ENCODE measurements at places on chromosomes 1 and 21. TPM values are rescaled to one million over a fixed set of nuclear protein-coding genes. Genes with fewer than 3 reads are reported as not detected.

CNR2 gene
- not detected for total RNA-seq

GPR161 gene
- 11.3 TPM for total RNA-seq

RIMS3 gene
- total RNA-seq: 0.32 TPM

NDUFS5 gene
- 325 TPM for total RNA-seq

LYPD8 gene
- under 0.01 TPM for total RNA-seq

MYOCOS gene
- total RNA-seq: under 0.01 TPM

LRRIQ3 gene
- total RNA-seq: 0.32 TPM

LRRC53 gene
- not detected for total RNA-seq

GRCh38 chr1:29824025-29824424, 587.7 kb downstream of the PTPRU start:
- no peak for DNase-seq

DNA sequence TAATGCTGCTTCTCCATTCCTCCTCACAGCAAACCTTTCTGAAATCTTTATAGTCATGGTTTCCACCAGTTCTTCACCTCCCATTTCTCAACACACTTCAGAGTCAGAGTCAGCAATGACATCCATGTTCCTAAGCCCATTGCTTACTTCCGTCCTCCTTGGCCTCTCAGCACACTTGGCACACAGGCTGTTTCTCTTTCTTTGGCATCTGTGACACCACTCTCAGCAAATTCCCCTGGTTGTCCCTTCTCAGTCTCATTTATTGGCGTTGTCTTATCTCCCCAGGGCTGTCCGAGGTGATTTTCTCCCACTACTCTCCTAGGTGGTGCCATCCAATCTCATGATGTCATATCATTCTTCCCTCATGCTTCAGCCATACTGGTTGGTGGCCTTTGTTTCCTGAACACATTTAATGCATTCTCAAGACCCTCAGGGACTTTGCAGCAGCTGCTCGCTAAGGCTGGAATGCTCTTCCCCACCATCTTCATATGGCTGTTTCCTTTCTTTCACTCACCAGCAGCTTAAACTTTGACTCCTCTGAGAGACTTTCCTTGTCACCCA, 3.3 kb upstream of the LGALS8 start:
- DNase-seq: no peak

DNA sequence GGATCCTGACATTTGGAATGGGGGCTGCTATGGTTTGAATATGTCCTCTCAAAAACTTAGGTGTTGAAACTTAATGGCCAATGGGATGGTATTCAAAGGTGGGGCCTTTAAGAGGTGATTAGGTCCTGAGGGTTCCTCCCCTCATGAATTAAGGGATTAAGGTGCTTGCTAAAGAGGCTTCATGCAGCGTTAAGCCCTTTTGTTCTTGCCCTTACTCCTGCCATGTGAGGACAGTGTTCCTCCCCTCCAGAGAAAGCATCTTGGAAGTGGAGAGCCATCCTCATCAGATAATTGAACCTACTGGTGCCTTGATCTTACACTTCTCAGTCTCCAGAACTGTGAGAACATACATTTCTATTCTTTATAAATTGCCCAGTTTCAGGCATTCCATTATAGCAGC, 146.6 kb downstream of the KCNJ6 start:
- no peak for DNase-seq

GRCh38 chr1:167207940-167208623, 12.6 kb upstream of the POU2F1 start:
- no peak for DNase-seq

GRCh38 chr1:180119837-180120236, 34.8 kb upstream of the QSOX1 start:
- no peak for DNase-seq

GRCh38 chr1:229073251-229073650, 197.7 kb upstream of the RAB4A start:
- DNase-seq: no peak

DNA sequence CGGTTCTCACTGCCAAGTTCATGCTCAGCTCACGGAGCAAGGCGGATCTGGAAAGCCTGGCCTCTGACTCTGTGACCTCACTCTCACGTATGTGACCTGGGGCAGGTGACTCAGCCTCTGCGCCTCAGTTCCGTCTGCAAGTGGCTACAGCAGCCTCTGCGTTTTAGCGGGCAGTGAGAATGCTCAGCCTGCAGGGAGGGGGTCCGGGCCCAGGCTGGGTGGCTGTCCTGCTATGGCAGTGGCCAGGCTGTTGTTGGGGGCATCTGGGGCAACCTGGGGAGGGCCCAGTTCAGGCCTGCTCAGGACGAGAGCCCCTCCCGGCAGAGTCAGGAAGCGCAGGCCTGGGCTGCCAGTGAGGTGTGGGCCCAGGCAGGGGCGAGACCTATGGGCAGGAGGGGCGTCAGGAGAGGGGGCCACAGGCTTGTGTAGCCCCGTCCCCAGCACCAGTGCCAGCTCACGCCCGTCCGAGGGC, 27.9 kb downstream of the ARHGEF16 start:
- DNase-seq: no peak

DNA sequence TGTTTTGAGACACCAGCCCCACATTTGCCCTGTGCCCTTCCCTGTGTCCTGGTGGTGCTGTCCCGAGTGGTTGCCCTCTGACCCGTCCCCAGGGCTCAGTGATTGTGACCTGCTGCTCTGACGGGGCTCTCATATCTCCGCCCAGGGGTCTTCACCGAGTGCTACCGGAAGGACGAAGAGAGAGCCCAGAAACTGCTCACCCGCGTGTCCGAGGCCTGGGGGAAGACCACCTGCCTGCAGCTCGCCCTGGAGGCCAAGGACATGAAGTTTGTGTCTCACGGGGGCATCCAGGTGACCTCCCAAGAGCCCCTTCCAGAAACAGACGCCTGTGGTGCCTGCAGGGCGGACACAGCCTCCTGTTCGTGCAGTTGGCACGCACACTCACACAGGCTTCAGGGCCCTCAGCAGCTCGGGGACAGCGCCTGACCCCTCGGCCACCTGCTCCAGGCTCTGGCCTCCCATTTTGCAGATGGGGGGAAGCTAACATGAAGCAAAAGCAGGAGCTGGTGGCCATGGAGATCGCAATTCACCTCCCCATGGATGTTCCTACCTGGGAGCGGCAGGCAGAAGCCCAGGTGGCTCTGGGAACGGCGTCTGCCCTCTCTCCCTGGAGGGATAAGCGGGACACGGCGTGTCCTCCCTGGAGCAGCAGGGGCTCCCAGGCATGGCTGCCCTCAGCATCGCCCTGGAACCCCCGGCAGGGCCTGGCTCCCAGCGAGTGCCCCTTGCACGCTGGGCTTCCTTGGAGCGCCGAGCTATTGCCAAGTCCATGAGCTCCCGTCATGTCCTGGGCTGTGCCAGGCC, 45.9 kb downstream of the TRPM2 start:
- DNase-seq: no peak

- DNase-seq: no peak
Measured at GRCh38 chr1:66247415-66248208, 286.3 kb upstream of the SGIP1 start.

DNA sequence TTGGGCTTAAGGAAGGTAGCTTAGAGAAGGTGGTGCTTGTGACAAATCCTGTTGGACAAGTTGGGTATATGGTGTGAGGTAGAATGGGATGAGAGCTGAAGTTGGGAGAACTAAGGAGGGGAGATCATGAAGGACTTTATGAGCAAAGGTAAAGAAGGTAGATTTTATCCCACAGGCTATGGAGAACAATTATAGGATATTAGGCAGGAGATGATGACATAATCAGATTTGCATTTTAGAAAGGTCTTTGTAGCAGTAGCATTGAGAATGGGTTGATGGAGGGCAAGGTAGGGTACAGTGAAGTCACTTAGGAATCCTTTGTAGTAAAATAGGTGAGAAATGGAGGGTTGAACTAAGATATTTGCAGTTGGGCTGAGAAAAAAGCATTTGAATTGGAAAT, 14.9 kb upstream of the TCHH start:
- DNase-seq: no peak
